ENCODE measurements at places on chromosomes 3 and 15.

GRCh38 chr15:27843146-27843545 lies 256.0 kb downstream of the OCA2 start:
- no peak for DNase-seq

DNA sequence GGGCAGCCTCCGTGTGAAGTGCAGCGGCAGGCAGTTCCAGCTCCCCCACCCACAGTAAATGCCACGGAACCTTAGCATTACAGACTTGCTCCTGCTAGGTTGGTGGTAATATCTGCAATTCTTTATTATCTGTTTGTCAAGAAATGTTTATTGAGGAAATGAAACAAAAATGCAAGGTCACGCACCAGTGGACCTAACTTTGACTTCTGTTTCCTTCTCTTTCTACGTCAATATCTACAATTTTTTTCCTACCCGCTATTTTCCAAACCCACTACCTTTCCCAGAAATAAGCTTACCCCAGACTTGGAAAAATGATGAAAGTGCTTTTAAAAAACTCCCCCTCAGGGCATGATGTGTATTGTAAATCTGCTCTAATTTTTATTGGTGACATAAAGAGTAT lies 18.9 kb downstream of the ILDR1 start:
- no peak for DNase-seq

- no peak for DNase-seq
Measured at GRCh38 chr3:99505646-99506269, 132.6 kb upstream of the COL8A1 start.

- DNase-seq, result no peak
Measured at GRCh38 chr3:143576568-143577270, 271.5 kb downstream of the SLC9A9 start.

DNA sequence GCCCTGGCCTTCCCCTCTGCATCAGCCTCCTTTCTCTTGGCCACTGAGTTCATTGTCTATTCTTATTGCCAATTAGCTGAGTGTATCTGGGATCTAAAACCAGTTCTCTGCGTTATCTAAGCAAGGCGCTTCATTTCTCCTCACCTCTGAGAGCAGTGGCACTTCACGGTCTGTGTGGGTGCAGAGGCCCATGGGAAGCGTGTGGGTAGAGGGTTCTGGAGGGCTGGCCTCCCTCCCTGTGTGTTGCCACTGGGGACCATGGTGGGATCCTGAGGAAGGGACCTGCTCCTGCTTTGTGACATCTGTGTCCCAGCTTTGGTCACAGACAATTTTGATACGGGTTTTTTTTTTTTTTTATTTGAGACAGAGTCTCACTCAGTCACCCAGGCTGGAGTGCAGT lies 32.7 kb downstream of the EDEM1 start:
- DNase-seq, result no peak

GRCh38 chr3:61357902-61358301 lies 106.7 kb upstream of the FHIT start:
- no peak for DNase-seq

- no peak for DNase-seq
Measured at GRCh38 chr3:112170046-112170445, 37.0 kb upstream of the GCSAM start.

DNA sequence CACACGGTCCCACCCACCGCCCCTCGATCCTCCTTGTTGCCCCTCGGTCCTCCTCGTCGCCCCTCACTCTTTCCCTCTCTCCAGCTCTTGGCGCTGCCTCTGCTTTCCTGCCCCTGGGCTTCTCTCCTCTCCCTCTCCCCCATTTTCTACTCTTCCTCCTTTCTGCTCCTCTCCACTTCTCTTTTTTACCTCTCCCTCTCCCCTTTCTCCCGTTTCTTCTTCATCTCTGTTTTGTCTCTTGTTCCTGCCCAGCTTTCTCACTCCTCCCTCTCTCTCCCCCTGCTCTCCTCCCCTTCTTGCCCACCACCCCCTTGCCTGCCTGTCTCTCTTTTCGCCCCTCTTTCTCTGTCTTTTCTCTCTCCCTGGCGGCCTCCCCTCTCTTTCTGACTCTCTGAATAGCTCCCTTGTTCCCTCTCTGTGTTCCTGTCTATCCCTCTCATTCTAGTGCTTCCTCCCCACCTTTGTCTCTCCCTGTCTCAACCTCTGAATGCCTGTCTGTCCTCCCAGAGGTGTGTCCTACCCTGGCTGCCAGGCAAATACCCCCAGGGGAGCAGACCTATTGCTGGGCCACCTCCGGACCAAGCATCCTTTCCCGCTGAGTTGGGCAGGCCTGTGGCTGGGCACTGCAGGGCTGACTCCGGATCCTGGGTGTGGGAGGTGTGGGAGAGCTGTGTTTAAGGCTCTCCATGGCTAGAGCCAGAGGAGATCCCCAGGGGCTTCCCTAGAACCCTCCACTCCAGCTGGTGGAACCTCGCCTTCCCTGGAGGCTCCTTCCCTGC lies 41.0 kb downstream of the EPHB3 start:
- DNase-seq, result no peak

Measured in NCI-H1417 treated with DMSO at 0.1 percent for 48 hours (cell line).